ENCODE measurements at places on chromosomes 12 and 14. TPM values are rescaled to one million over a fixed set of nuclear protein-coding genes. Genes with fewer than 3 reads are reported as not detected.

YARS2 gene
- total RNA-seq, result 51.3 TPM

DNA sequence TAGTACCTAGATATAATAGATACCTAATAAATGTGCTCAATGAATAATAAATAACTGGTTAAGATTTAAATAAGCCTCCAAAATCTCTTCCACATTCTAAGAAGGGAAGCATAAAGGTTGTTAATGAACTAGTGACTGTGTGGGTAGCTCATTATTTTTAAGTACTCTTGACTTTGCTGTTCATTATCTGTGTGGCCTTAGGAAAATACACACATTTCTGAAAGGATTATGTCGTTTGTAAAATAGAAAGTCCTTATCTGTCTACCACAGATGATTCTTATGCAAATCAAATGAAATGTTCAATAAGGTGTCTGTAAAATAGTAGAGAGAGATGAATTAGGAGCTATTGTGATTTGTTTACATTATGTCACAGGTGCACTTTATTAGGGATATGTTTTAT lies 119.5 kb downstream of the LRRK2 start:
- DNase-seq, result no peak

DNA sequence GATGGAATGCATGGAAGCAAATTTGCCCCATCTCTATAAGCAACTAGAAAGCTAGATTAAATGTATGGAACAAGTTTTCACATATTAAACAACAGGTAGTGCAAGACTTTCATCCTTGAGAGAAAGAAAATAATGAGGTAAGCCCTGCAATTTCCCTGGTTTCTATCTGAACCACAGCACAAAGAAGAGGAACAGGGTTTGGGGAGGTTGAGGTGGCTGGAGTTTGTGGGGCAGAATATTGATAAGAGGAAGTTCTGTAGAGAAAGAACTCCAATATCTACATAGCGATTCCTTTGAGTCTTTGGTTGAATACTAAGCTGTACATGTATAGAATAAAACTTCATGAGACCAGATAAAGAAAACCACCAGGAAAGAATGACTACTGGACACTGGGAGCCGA lies 96.3 kb upstream of the CCND2 start:
- DNase-seq, result no peak

MANSC1 gene
- total RNA-seq, result 5.4 TPM

DNA sequence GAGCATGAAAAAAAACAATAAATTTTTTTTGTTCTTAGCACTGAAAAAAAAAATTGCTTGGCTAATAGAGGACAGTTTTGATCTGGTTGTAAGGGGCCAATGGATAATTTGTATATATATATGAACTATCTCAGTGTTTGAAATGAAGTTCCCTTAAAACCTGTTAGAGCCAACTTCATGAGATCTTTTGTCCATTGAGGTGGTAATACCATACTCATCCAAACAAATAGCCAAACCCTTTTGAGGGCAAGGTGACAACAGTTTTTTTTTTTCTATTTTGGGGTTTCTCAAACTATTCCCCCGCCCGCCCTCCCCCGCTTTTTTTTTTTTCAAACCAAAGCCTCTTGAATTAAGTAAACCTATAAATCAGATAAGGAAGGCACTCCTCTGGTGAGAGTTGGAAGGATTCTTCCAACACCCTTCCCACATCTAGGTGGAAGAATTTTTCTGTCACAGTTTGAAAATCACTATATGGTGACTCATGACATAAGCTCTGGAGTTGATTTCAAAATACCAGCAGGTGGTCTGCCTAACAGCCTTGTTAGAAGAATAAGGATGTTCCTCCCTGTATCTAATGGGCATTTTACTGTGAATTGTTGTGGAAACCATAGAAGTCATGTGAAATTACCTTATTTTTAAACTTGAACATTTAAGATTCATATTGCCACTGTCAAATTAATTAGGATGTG lies 10.2 kb downstream of the ARHGAP5 start:
- DNase-seq, result peak; percentile 34

DNA sequence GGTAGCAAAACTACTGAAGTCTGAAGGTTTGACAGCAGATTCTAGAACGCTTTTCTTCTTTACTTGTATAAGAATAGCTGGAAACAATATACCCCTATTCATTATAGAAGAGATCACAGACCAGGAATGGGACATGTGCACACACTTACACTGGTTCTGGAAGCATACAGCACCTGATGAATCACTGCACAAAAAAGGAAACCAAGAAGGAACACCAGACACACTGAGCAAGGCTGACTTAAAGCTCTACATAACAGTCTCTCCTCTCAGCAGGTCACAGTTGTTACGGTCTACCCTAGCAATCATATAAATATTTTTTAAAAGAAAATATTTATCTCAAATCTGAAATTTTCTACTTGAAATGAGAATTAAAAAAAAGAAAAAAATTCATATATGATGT lies 13.5 kb downstream of the ATP2B1 start:
- DNase-seq, result no peak

BDKRB1 gene
- total RNA-seq, result 0.17 TPM

DNA sequence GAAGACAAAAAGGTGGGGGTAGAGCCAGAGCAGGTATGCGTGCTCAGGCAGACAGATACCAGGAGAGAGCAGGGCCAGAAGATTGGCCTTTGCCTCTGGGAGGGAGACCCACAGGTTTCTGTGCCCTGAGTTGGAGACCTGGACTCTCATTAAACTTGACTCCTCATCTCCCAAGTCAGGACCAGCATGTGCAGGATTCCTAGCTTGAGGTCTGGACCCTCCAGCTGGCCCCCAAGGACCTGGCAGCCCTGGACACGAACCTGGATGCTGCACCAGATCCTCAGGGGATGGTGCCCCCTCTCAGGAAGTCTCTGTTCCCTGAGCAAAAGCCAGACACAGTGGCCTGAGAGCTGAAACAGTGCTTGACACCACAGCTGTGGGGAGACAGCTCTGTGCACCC lies 10.5 kb upstream of the KRT73 start:
- DNase-seq, result no peak

- no peak for DNase-seq
Observed at GRCh38 chr12:79441534-79441933, 249.2 kb downstream of the PAWR start.

GRCh38 chr12:109014984-109015765 lies 5.7 kb downstream of the SVOP start:
- no peak for DNase-seq

HNF1A gene
- 0.89 TPM for total RNA-seq

MGP gene
- 4.0 TPM for total RNA-seq

LRRIQ1 gene
- total RNA-seq, result 2.3 TPM

DNA sequence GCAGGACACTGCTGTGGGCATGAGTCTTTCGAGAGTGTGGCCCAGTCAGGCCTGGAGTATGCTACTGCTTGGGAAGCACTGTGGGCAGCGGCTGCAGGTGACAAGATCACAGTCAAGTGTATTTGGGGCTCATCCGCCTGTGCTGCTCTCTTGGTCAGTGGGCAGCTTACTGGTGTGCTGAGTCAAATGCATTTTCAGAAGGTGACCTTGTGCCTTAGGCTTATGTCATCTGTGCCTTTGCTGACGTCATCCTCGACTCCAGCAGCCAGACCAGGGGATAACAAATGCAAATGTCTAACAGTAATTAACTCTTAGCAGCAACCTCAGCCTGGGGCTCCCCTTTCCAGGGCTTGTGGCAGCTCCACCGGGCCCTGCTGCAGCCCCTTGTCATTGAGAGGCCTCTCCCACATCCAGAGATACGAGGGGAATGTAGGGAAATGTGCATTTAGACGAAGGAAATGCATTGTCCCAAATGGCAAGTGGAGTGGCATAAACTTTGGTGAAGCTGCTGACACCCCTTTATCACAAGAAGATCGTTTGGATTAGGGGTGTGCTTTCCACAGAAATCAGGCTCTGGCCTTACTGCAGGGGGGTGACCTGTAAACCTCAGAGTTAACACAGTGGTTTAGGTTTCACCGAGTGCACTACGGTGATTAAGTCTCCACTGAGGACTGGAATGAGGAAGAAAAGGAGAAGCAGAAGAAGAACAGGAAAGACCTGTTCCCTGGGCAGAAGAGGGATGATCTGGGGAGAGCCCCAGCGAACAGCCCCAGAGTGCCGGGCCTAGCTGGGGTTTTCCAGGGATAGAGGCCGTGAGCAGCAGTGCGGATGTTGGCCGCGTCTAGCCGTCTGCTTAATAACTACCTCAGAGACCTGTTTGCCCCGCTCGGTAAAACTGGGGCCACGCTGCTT lies 39.7 kb downstream of the PSMA6 start:
- peak; percentile 51 for DNase-seq

GRCh38 chr12:108322998-108323397 lies 16.1 kb downstream of the CMKLR1 start:
- no peak for DNase-seq

- DNase-seq, result no peak
Observed at GRCh38 chr14:79179985-79180384, 1009.8 kb downstream of the NRXN3 start.

GRCh38 chr14:50941151-50941550 lies 3.1 kb downstream of the PYGL start:
- DNase-seq, result no peak

GALC gene
- total RNA-seq, result 32.3 TPM

CMA1 gene
- total RNA-seq, result not detected

DNA sequence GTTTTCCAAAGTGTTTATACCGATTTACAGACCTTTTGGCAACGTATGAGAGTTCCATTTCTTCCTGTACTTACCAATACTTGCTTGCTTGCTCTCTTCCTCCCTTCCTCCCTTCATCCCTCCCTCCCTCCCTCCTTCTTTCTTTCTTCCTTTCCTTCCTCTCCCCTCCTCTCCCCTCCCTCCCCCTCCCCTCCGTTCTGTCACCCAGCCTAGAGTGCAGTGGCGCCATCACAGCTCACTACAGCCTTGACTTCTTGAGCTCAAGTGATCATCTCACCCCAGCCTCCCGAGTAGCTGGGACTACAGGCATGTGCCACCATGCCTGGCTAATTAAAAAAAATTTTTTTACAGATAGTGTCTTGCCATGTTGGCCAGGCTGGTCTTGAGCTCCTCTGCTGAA lies 40.4 kb downstream of the DIP2B start:
- DNase-seq, result no peak

- DNase-seq, result no peak
Observed at GRCh38 chr12:25906651-25907340, 51.7 kb upstream of the RASSF8 start.

TMEM116 gene
- total RNA-seq, result 8.2 TPM

DNA sequence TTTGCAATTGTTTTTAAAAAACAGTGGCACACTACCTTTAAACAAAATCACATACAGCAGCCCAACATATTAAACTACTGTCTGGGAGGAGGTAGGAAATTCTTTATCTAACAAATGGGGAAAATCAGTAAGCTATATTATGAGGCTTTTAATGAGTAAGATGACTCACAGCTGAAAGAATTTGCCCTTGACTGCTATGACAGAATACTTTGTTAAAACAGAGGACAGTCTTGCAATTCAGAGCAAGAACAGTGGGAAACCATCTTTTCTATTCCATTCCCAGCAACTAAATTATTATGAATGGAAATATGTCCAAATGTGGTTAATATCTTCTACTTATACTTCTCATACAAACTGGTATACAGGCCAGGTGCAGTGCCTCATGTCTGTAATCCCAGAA lies 49.2 kb upstream of the SGPP1 start:
- peak; percentile 56 for DNase-seq

- no peak for DNase-seq
Observed at GRCh38 chr14:21518725-21519124, 7.4 kb downstream of the SALL2 start.

ADGRD1 gene
- total RNA-seq, result not detected

GRCh38 chr12:50101663-50102062 lies 2.1 kb upstream of the GPD1 start:
- DNase-seq, result no peak

GRCh38 chr14:85702997-85703396 lies 173.1 kb downstream of the FLRT2 start:
- DNase-seq, result no peak

DNA sequence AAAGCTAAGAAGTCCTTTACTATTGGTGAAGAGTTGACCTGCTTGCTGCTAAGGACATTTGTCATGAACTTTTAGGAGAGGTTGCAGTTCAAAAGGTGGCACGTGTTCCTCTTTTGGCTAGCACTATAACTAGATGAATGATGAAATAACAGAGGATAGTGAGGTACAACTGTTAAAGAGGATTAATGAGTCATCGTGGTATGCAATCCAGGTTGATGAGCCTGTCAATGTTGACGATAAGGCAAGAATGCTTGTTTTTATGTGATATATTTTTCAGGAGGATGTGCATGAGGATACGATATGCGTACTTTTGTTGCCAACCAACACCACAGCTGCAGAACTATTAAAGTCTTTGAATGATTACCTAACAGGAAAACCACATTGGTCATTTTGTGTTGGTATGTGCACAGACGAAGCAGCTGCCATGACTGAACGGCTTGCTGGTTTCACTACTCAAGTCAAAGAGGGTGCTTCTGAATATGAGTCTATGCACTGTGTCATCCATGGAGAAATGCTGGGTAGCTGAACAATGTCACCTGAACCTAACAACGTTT lies 10.6 kb downstream of the CEP128 start:
- DNase-seq, result peak; percentile 94

GRCh38 chr14:95943699-95944098 lies 67.1 kb downstream of the TUNAR start:
- DNase-seq, result no peak

- DNase-seq, result no peak
Observed at GRCh38 chr12:121610239-121611149, 15.8 kb upstream of the ORAI1 start.

DNA sequence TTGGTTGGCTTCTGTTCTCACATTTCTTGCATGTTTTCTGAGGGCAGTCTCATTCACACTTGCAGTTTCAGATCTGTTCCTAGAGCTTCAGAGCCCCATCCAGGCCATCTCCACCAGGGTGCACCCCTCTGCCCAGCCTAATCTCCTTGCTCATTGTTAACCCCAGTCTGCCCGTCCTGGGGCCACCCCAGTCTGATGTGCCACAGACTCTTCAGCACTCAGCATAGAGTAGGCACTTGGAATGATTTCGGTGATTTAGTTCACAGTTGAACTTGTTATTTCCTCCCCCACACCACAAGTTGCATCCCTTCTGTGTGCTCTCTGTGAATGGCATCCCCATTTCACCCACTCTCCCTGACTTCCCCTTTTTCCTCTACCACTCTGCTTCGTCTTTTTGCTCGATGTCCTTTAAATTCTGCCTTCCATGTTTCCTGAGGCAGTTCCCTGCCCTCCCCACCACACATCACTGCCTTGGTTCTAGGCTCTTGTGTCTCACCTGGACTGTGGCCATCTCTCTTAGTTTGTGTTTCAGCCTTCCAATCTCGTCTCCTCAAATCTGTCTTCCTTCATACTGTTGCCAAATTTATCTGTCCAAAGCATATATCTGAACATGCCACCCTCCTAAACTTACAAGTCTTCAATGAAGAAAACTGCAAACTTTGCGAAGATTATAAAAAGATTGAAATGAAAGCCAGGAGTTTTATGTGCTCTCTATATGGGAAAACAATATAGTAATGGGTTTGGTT lies 41.5 kb downstream of the ANO6 start:
- no peak for DNase-seq

FAM90A1 gene
- total RNA-seq, result 0.63 TPM

FBXO34 gene
- 18.4 TPM for total RNA-seq

Data from kidney epithelial cell (primary cell).